ENCODE measurements at places on chromosomes 7 and 10.

GRCh38 chr7:141558544-141559183 is 7.5 kb downstream of the AGK start:
- DNase-seq, result no peak

DNA sequence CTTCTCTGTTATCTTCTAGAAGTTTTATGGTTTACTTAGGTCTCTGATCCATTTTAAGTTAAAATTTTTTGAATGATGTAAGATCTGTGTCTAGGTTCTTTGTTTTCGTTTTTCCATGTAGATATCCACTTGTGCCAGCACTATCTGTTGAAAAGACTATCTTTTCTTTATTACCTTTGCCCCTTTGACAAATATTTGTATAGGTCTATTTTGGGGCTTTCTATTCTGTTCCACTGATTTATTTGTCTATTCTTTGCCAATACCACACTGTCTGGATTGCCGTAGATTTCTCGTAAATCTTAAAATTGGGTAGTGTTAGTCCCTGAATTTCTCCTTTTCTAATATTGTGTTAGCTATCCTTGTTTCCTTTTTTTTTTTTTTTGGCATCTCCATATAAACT is 71.4 kb upstream of the PDSS1 start:
- DNase-seq, result no peak

DNA sequence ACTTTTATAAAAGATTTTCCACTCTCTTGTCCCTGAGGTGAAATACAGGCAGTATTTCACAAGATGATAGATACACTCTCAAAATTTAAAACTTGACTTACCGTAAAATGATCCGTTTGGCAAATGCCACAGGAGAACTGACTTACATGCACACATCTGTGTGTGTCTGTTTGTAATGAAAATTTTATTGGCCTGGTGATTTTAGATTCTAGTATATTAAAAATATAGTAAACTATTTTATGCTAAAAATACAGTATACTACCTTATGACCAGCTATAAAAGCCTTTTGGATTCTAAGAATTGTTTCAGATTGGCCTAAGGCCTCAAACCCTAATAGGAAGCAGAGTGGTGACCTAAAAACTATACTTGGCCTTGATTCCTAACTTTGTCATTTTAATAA is 362.7 kb downstream of the IPMK start:
- no peak for DNase-seq

DNA sequence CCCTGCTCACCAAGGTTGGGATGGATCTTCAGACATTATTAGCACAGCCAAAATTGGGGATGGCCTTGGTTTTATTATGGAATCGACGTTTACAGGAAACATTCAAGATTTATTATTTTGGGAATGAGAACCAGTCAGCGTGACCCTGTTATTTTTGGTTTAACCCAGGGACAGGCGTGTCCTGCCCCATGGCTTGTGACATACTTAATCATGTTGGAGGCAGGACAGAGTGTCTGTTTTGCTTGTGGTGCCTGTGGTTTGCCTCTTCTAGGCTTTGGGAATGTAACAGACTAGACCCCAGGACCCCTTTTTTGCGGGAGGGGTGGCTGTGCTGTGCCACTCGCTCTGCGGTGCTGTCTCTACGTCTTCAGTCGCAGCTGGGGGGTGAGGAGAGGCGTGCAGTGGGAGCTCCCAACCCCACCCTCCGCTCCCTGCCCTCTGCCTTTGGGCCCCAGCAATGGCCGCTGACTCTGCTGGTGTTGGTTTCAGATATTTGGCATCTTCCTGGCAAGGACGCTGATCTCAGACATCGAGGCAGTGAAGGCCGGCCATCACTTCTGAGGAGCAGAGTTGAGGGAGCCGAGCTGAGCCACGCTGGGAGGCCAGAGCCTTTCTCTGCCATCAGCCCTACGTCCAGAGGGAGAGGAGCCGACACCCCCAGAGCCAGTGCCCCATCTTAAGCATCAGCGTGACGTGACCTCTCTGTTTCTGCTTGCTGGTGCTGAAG is 20.1 kb upstream of the SH2D4B start:
- DNase-seq, result no peak

DNA sequence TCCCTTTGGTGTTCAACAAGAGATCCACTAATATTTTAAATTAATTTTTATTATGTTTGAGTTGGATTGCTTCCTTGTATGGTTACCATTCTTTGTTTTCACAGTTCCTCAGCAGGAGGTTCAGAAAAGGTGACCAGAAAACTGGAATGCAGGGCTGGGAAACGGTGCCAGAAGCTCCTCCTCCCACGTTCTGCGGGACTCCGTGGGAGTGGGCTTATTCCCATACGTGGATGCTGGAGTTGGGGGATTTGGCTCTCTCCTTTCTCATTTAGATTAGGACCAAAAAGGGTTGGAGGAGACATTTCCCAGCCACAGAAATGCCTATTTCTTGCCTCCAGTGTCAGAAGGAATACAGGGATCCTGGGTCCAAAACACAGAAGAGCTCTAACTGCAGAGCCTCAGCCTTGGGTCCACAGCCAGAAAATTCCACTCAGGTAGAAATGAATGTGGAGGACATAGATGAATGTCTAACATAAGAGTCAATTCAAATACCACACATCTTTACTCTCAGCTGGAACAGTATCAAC is 56.0 kb downstream of the SORBS1 start:
- no peak for DNase-seq

DNA sequence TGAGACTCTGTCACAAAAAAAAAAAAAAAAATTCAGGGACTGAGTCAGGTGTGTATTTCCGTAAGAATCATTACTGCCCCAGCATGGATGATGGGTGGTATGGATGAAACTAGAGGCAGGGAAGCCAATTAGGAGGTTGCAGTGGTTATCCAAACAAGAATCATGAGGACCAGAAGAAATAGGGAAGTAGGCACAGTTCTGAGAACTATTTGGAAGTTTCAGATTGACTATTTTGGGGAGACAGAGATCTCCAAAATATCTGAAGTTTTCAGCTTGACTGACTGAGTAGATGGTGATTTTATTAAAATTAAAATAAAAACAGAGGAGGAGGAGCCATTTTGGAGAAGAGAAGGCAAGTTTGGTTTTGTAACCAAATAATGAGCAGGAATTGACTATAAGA is 119.4 kb upstream of the NRBF2 start:
- DNase-seq, result no peak

DNA sequence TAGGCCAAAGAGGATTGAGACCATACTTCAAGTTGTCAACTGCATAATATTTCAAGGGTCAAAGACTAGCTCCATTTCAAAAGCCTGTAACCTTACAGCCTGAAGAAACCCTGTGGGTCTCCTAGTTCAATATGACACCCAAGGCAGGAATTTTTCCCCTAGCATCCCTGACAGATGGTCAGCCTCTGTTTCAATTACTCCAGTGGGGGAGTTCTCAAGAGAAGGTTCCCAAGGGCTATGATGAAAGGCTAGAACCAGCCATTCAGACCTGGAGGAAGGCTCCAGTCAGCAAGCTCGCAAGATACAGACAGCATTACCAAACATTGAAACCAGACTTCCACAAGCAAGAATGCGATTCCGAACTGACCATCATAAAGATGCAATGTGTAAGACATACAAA is 1.6 kb downstream of the HTR7 start:
- no peak for DNase-seq

- DNase-seq, result no peak
These were observed 18.3 kb upstream of the RHEB start for GRCh38 chr7:151537818-151538561.

DNA sequence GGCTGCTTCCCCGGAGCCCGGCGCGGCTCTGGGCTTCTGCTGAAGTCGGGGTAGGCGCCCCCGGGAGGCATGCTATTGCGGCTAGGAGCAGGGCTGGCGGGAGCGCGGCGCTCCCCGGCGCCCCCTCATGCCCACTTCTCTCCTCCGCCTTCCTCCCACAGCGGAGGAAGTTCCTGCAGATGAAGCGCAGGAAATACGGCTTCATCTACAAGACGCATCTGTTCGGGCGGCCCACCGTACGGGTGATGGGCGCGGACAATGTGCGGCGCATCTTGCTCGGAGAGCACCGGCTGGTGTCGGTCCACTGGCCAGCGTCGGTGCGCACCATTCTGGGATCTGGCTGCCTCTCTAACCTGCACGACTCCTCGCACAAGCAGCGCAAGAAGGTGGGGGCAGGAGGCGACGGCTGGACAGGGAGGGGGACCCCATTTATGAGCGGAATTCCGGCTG is 479 bp downstream of the CYP26A1 start:
- DNase-seq, result no peak

GRCh38 chr10:104109908-104110662 is 11.9 kb upstream of the SFR1 start:
- no peak for DNase-seq

- DNase-seq, result no peak
These were observed 201.9 kb downstream of the BMPER start for GRCh38 chr7:34107276-34107675.
